ENCODE measurements at places on chromosomes 1 and 21. TPM values are rescaled to one million over a fixed set of nuclear protein-coding genes. Genes with fewer than 3 reads are reported as not detected.

PLA2G2D gene
- not detected for polyA plus RNA-seq

ZMPSTE24 gene
- 15.4 TPM for polyA plus RNA-seq

BEND5 gene
- polyA plus RNA-seq: 4.3 TPM

HFM1 gene
- polyA plus RNA-seq: 0.06 TPM

ALG14 gene
- polyA plus RNA-seq: 2.5 TPM

C1orf74 gene
- 2.1 TPM for polyA plus RNA-seq

MIXL1 gene
- polyA plus RNA-seq: not detected

FMO3 gene
- 0.85 TPM for polyA plus RNA-seq
